Progenitor cell of endocrine pancreas (in vitro differentiated cells): ENCODE measurements at places on chromosomes 2 and 18. TPM values are rescaled to one million over a fixed set of nuclear protein-coding genes. Genes with fewer than 3 reads are reported as not detected.

- peaks cover 4% of the 10 kb centered on the region for H3K27me3 ChIP-seq
- peak overlapping the region; percentile 17 for H3K27ac ChIP-seq
- no peaks in the 10 kb centered on the region for H3K36me3 ChIP-seq
- peaks cover 16% of the 10 kb centered on the region for H3K4me1 ChIP-seq
- DNase-seq: peak; percentile 88
- H3K4me3 ChIP-seq: no peak overlapping the region
Observed at GRCh38 chr2:9799729-9800632, 43.3 kb upstream of the TAF1B start.

DNA sequence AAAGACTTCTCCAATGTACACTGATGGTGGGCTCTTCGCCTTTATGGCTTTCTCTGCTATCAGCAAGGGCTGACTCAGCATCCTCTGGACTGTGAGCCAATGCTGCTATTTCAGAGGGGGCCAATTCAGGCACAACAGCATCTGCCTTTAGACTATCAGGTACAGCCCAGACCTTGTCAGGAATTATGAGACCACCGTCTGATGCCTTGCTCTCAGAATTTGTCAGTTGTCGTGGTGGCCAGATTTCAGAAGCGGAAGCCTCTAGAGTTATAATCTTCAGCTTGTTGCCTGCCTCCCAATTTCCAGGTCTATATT lies 92.7 kb downstream of the ALPK2 start:
- DNase-seq: no peak
- peaks cover 29% of the 10 kb centered on the region for H3K27me3 ChIP-seq
- H3K4me3 ChIP-seq: no peak overlapping the region
- H3K4me1 ChIP-seq: peaks cover 14% of the 10 kb centered on the region
- H3K27ac ChIP-seq: no peak overlapping the region

- no peak for DNase-seq
- H3K27me3 ChIP-seq: no peaks in the 10 kb centered on the region
- no peak overlapping the region for H3K27ac ChIP-seq
- no peak overlapping the region for H3K4me3 ChIP-seq
Observed at GRCh38 chr2:3097804-3098203, 279.8 kb downstream of the EIPR1 start.

DNA sequence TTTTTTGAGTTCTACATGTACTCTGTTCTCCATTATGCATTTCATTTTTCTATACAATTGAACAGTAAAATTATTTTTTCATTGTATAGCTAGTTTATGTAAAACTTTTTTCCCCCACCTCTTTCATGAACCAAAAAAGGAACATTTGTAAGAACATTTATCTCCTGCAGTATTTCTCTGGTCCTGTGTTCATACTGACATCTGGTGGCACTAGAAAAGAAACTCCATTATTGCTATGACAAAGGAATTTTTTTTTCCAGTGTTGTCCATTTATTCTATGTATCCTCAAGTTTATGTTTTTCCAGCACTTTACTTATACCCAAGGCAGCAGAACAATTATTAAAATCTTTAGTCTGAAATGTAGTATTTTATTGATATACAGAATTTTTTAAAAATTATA lies 27.4 kb upstream of the CHAC2 start:
- H3K27ac ChIP-seq: no peak overlapping the region
- H3K36me3 ChIP-seq: peaks cover 9% of the 10 kb centered on the region
- no peaks in the 10 kb centered on the region for H3K4me1 ChIP-seq
- no peaks in the 10 kb centered on the region for H3K27me3 ChIP-seq
- no peak overlapping the region for H3K4me3 ChIP-seq
- DNase-seq: no peak

- no peak overlapping the region for H3K4me3 ChIP-seq
- no peak for DNase-seq
- H3K27ac ChIP-seq: no peak overlapping the region
- no peaks in the 10 kb centered on the region for H3K36me3 ChIP-seq
- H3K27me3 ChIP-seq: no peaks in the 10 kb centered on the region
Observed at GRCh38 chr2:231606941-231607340, 14.3 kb downstream of the TEX44 start.

- peaks cover 16% of the 10 kb centered on the region for H3K27me3 ChIP-seq
- no peak overlapping the region for H3K4me3 ChIP-seq
- no peak overlapping the region for H3K27ac ChIP-seq
- peaks cover 4% of the 10 kb centered on the region for H3K4me1 ChIP-seq
- H3K36me3 ChIP-seq: no peaks in the 10 kb centered on the region
Observed at GRCh38 chr18:56267334-56267733, 371.1 kb downstream of the TXNL1 start.

DNA sequence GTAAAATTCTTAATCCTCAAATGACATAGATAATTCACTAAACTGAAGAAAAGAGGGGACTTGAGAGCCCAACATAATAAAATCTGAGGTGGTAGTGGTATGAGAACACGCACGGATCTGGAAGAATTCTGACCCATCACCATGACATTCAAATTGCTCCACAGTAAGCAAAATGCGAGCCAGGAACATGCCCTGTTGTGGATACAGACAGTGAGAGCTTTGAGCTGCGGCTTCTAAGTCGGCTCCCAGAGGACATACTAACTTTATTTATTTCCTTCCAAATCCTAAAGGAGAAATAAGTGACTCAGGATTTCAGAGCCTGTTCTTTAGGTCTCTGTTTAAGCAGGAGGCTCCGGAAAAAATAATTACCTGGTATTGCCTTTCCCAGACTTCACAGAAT lies 143.4 kb upstream of the SMAD7 start:
- peaks cover 11% of the 10 kb centered on the region for H3K36me3 ChIP-seq
- no peak overlapping the region for H3K4me3 ChIP-seq

DNA sequence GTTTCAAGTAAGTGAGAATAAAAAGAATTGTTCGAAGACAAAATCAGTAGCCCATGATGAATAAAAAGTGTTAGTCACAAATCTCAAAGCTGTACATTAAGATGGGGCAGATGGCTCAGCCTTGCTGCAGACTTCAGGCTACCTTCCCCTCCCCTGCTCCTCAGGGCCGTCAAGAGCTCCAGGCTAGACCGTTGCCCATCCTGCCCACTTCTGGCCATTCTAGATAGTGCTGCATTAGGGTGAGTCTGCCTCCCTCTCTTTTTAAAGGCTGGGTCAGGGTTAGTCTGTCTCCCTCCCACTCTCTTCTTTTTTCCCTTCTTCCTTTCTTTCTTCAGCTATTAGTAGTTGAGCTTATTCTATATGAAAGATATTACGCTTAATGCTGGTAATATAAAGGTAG lies 86.0 kb downstream of the MAPRE2 start:
- no peak overlapping the region for H3K27ac ChIP-seq
- H3K4me3 ChIP-seq: no peak overlapping the region
- H3K4me1 ChIP-seq: peaks cover 16% of the 10 kb centered on the region
- peaks cover 18% of the 10 kb centered on the region for H3K36me3 ChIP-seq
- no peak for DNase-seq

- no peak overlapping the region for H3K27ac ChIP-seq
- H3K36me3 ChIP-seq: no peaks in the 10 kb centered on the region
- DNase-seq: no peak
- peaks cover 9% of the 10 kb centered on the region for H3K27me3 ChIP-seq
- no peak overlapping the region for H3K4me3 ChIP-seq
Observed at GRCh38 chr2:3683748-3684454, 19.5 kb upstream of the DCDC2C start.

DNA sequence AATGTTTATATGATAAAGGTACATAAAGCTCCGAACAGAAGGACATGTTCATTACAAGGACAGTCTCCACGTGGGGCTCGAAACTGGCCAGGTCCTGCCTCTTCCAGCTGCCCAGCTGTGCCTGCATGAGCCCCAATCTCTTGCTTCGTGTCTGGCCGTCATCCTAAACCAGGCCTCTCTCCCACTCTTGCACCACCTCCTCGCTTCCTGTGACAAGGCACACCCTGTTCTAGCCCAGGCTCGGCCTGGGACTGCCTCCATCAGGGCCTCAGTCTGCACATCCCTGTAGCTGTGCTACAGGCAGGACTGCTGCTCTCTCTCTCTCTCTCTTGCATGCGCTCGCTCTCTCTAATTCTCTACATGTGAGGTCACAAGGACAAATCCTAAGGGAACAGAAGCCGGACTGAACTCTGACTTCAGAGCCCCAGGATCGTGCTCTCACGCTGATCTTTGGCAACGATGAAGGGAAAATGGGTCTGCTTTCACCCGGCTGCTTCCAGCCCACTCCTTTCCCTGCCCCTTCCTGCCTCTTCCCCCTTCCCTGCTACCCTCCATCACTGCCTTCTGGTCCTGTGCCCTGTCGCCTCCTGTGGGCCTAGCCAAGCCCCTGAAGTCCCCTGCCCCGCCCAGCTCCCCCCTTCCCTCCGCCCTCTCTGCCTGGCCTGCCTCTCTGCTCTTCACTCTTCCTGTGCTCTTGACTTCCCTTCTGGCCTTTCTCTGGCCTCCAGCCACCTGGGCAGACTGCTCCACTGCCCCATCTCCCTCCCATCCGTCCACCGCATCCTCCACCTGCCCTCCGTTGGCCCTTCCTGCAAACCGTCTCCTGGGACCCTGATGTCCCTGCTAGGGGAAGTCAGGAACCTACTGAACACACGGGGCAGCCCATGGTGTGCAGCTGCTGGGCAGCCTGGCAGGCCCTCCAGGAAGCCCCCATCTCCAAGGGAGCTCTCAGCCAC lies 7.8 kb upstream of the GPR55 start:
- DNase-seq: no peak
- H3K27me3 ChIP-seq: peaks cover 5% of the 10 kb centered on the region
- H3K4me1 ChIP-seq: no peaks in the 10 kb centered on the region
- no peaks in the 10 kb centered on the region for H3K36me3 ChIP-seq
- H3K4me3 ChIP-seq: no peak overlapping the region
- no peak overlapping the region for H3K27ac ChIP-seq

GRCh38 chr2:23209059-23209458 lies 175.9 kb upstream of the KLHL29 start:
- H3K4me1 ChIP-seq: peaks cover 34% of the 10 kb centered on the region
- H3K36me3 ChIP-seq: no peaks in the 10 kb centered on the region
- H3K27ac ChIP-seq: peak overlapping the region; percentile 7
- peaks cover 11% of the 10 kb centered on the region for H3K27me3 ChIP-seq

DNA sequence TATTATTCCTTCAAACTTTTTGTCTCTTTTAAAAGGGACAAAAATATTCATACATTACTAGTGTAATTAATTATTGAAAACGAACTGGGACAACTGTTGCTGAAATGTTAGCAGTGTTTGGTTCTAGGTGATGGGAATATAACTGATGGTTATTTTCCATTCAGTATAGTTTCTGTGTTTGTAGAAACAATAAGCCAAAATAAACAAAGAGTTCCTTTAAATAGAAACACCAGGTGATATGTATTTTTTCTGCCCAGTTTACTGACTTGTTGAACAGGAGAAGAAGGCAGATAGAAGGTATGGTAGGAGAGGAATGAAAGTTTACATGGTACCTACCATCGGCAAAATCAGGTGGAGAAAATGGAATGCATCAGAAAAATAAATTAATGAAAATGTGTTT lies 74.2 kb downstream of the LYPD6B start:
- H3K27ac ChIP-seq: no peak overlapping the region
- peaks cover 23% of the 10 kb centered on the region for H3K36me3 ChIP-seq
- H3K4me1 ChIP-seq: peaks cover 8% of the 10 kb centered on the region

DNA sequence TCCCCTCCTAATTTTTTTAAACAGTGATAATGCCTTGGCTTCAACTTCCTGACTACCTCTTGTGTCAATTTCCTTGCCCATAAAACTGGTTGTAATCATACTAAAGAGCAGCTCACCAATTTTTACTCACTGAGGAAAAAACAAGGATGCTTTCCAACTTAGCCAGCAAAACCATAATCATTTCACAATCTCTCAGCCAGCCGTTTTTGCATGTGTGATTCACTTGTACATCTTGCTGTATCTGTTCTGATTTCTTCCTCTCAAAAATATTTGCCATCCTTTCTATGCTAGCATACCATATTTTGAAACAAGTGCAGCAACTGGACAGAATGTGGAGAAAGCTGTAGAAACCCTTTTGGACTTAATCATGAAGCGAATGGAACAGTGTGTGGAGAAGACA lies 60.7 kb downstream of the RAB27B start:
- no peak overlapping the region for H3K4me3 ChIP-seq
- no peaks in the 10 kb centered on the region for H3K4me1 ChIP-seq
- H3K27ac ChIP-seq: no peak overlapping the region
- no peak for DNase-seq

DNA sequence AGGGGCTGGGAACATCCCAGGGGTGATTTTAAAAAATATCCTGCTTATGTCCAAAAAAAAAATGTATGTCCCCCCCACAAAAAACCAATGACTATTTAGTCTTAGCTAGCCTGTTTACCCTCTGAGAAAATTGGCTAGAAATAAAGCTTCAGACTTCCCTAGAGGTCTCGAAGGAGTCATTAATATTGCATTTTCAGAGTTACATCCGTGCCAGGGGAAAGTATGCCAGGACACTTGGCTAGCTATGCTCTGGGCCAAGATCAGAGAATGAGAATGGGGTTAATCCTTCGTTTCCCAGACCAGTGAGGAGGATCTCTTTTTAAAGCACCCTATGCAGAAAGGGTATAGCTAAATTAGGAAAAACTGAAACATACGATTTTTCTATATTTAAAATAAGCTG lies 183.6 kb downstream of the MC4R start:
- peaks cover 21% of the 10 kb centered on the region for H3K4me1 ChIP-seq
- H3K4me3 ChIP-seq: no peak overlapping the region
- H3K27me3 ChIP-seq: peaks cover 15% of the 10 kb centered on the region
- H3K27ac ChIP-seq: no peak overlapping the region
- H3K36me3 ChIP-seq: no peaks in the 10 kb centered on the region

DNA sequence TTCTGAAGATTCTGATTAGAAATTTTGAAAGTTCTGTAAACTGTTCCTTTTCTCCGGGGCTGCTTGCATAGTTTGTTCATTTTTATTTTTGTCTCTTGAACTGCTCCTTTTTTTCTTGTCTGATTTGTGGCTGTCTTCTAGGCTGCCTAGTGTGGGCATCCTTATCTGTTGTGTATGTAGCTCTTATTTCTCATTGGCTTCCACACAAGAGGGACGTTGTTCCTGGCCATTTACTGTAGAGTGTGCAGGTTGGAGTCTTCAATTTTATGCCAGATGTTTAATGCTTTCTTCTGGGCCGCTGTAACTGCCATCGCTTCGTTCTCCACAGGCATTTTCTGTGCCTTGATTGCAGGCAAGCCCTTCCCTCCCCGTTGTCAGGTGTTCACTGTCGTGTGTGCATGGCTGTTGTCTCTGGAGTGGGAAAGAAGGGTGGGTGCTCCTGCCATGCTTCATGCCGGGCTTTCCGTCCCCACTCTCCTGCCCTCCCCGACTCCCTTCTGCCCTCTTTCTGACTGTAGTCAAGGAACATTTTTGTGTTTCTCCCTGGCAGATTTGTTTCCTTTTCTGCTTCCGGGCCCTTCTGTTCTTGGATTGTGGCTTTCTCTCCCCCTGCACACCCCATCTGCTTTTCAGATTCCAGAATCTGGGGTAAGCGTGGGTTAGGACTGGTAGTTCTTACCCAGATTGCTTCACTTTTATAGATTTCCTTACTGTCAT lies 15.5 kb downstream of the CEP192 start:
- no peak overlapping the region for H3K4me3 ChIP-seq
- H3K4me1 ChIP-seq: no peaks in the 10 kb centered on the region
- H3K36me3 ChIP-seq: peaks cover 4% of the 10 kb centered on the region
- H3K27ac ChIP-seq: no peak overlapping the region
- DNase-seq: no peak
- no peaks in the 10 kb centered on the region for H3K27me3 ChIP-seq

The IL1RN gene
- not detected in 2 replicates for total RNA-seq

The ABCB11 gene
- 0.09 and 0.24 TPM in 2 replicates for total RNA-seq

The CAPN14 gene
- total RNA-seq: 0.50 and 0.73 TPM in 2 replicates

The LYG1 gene
- total RNA-seq: 3.3 and 3.4 TPM in 2 replicates

The PEX13 gene
- total RNA-seq: 34.0 and 37.6 TPM in 2 replicates

The MAP3K19 gene
- total RNA-seq: not detected in 2 replicates

The ASB18 gene
- not detected in 2 replicates for total RNA-seq

The LYPD6B gene
- total RNA-seq: 140 TPM in 2 replicates
